ENCODE measurements at places on chromosomes 1 and 21.

DNA sequence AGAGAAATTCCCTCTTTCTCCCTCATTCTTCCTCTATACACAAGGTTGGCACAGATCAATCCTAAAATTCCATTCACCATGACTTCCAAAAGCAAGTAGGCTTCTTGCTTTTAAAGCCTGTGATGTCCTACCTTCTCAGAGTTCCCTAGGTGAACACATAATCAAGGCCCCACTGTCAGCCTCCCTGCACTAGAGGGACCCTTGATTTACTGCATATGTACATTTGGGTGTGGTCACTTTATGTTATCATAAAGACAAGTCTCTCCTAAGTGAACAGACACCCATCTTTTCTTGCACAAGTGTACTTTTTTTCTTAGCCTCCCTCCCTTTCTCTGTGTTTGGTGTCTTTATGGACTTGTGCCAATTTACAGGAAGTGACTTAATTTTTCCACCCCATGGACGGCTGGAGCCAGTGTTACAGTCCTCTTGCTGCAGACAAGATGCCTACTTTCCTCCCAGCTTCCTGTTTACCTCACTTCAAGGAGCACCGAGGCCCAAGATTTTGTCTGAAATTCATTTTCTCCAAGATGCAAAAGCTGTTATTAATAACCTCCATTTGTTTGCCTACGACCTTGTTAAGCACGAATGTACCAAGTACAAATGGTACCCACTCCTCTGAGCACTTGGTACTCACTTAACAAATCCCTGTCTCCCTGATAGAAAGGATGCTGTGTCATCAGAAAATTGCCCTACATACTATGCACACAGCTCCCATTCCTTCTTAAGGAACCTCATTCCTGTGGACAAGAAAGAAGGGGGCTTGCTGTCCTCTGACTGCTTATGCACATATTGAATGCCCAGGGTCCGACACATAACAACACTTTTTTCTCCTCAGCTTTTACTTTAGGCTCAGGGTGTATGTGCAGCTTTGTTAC, 82.8 kb upstream of the SLC44A3 start:
- DNase-seq = no peak

GRCh38 chr1:108511764-108512163, 48.1 kb upstream of the EEIG2 start:
- no peak for DNase-seq

- no peak for DNase-seq
Measured at GRCh38 chr21:35190201-35190701, 141.1 kb upstream of the RUNX1 start.

DNA sequence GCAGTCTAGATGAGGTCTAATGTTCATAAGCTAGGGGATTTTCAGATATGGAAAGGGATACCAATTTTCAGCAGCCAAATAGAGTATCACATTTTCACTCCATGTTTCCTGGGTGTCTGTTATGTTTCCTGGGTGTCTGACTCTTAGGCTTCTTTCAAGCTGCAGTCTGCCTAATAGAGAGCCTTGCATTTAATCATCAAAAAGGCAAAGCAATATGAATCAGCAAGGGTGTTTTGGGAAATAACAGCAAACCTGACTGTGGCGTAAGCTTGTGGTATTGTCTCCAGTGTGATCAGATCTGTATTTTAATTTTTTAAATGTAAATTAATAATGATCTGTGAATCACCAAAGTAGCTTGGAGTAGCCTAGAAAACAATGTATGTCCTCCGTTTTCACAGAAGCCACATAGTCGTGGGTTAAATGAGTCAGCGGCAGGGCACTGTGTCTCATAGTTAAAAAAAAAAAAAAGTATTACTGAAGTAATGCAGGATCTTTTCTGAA, 10.4 kb downstream of the LGALS8 start:
- no peak for DNase-seq

DNA sequence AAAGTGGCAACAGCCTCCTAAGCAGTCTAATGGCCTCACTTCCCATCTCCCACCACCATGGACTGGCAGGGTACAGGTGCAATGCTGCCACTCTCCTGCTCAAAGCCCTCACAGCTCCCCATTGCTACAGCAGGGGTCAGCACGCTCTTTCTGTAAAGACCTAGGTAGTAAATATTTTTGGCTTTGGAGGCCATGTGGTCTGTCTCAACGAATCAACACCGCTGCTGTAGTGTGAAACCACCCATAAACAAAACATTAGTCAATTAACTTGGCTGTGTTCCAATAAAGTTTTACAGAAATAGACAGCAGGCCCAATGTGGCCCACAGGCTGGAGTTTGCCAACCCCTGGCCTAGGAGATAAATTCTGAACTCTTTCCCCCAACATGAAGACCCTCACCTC, 44.6 kb upstream of the TMEM125 start:
- no peak for DNase-seq

GRCh38 chr1:161046605-161047228, 940 bp upstream of the USF1 start:
- DNase-seq = no peak

- no peak for DNase-seq
Measured at GRCh38 chr1:75132812-75133619, 1.2 kb upstream of the LHX8 start.
